ENCODE measurements at places on chromosomes 5 and 9.
A peak's percentile ranks its signal among the peaks of the same experiment; 100 is the strongest.

GRCh38 chr9:112921549-112921948 lies 30.9 kb upstream of the SLC46A2 start:
- DNase-seq: peak; percentile 21

DNA sequence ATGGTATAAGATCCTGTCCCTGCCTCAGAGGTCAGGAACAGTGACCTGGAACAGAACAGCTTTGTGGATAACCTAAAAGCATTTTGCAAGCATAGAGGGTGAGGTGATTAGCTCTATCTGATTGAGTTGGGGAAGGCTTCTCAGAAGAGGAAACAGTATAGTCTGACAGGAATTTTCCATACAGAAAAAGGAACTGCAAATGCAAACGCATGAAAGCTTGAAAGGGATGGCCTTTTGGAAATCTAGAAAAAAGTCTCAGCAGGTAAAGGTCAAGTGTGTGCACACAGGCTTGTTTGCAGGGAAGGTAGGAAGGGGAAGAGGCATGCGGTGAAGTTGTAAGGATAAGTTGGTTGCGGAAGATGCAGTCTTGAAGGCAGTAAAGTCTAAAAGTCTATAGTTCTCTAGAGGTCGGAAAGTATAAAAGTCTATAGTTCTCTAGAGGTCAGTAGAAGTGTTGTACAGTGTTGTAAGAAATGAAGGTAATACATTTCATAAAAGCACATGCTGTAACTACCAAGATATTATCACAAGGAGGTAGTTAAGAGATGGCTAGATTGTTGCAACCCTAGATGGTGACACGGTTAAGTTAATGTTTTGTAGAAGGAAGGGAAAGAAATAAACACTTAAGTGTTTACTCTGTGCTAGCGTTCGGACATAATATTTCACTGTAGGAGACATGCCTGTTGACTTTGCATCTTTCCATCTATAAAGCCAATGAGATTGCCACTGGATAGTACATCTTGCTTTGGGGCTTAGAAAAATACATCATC lies 16.7 kb upstream of the HSPB3 start:
- DNase-seq: no peak

DNA sequence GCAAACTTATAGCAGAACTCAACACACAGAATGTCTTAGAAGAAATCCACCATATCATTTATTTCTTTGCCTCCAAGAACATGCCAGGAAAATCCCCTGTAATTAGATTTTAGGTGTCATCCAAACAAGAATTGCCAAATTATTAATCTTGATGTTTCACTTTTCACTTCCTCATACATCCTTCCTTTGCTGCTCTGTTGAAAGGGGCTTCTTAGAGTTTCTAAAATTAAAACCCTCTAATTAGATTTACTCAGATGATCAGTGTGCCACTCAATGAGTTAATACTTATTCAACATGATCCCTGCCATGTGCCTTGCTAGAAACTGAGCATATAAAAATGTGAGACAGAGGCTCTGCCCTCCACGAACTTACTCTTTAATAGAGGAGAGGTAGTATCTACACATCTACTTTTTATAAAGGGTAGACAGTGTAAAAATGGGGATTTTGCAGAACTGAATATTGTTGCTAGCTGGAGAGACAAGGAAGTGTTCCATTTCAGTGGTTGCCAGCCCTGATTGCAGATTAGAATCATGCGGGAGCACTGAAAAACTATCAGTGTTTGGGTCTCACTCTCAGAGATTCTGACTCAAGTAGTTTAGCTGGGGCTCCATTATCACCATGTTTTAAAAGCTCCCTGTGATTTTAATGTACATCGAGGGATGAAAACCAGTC lies 498.4 kb downstream of the TLE4 start:
- DNase-seq: no peak

DNA sequence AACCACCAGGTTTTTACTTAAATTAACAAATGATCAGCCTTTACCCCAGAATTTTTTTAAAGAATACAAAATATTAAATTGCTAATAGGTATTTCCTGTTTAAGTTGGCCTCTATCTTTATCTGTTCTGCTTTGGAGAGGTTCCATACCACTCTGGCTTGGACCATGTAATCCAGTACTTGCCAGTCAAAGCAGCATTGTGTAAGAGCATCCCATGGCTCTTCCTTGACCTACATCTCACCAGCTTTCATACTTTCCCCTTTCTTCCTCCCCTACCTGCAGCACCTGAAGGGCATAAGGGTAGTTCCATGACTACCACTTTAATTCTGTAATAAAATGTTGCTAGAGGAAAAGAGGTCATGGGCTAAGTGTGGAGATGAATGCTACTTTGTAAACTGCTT lies 140.8 kb upstream of the MTAP start:
- DNase-seq: no peak

DNA sequence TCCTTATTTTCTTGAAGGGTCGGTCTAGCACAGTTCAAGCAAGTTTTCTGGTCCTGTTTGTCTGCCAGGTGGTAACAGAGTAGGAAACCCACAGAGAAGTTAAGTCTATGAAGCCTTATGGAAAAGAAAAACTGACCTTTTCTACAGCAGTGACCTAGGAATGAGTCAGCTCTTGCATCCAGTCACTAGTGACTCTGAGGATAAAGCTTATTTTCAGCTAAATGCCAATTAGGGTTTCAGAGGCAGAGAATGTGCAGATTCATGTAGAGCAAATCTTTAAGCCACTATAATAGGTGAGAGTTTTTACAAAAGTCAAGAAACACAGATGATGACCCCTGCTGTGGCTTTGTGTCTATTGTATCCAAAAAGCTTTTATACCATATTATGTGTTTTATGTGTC lies 100.7 kb downstream of the CWC27 start:
- no peak for DNase-seq

DNA sequence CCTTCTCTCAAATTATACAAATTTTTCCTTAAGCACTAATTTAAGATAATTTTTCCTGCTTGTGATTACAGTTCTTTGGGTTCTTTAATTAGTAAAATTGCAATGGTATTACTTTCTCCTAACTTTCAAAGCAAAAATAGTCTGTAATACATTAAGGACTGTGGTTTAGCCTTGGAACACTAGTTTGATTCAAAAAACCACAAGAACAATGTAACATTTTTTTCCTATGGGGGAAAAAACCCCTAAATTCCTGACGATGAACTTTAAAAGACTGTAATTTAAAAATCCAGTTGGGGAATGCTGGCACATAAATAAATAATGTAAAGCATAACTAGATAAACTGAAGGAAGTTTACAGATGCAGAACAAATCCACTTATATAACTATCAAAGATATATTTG lies 65.3 kb downstream of the CDC14B start:
- no peak for DNase-seq

Measured in retina (tissue), 1 donor.